Stimulated activated CD4-positive, alpha-beta T cell treated with anti-CD3 and anti-CD28 coated beads, TNF-alpha, amount 100 ng/mL, for 4 hours (primary cell): ENCODE measurements at places on chromosomes 1 and 21.

- no peak for DNase-seq
Observed at GRCh38 chr1:214451596-214451995, 99.8 kb downstream of the PTPN14 start.

DNA sequence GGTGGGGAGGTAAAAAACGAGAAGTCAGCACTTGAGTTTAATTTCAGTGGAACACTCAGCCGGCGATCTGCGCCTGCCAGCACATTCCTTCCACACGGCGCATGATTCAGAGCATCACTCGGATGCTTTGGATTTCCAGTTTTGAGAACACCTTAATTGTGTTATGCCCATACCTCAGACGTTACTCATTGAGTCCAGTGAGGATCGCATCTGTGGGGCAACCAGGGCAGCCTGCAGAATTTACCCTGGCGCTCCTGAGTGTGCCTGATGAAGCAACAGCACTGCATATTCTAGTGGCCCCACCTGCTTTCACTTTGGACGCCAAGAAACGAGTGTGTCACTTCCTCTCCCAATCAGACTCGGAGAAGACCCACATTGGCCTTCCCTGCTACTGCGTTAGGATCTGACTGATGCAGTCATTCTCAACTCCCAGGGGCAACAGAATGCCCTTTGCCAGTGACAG lies 19.9 kb downstream of the FAM89A start:
- no peak for DNase-seq

GRCh38 chr1:8122477-8123407 lies 96.6 kb upstream of the ERRFI1 start:
- DNase-seq = no peak

DNA sequence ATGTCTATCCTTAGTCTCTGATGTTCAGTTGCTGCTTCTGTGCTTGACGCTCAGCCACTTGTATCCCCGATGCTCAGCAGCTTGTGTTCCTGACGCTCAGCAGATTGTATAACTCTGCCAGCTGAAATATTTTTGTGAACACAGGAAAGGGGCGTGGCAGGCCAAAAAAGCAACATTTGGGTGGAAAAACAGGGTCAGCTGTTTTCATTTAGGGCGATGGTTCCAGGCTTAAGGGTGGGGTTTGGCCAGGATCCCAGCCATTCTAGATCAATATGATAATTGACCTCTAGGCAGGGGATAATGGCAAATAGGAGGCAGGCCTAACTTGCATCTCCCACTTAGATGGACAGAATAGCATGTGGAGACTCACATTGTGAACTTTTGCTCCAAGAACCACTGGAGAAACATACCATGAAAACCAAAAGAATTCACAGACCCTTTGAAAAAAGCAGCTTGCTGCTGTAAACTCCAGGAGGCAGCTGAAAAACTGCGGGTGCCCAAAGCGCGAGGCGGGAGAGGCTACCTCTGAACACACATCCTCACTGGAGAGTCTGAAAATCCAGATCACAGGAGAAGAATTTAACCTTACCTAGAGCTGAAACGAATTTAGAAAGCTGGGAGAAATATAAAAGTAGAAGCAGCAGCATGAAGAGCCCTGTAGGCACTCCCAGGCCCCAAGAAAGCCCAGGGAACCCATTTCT lies 58.3 kb downstream of the ZNF648 start:
- no peak for DNase-seq

DNA sequence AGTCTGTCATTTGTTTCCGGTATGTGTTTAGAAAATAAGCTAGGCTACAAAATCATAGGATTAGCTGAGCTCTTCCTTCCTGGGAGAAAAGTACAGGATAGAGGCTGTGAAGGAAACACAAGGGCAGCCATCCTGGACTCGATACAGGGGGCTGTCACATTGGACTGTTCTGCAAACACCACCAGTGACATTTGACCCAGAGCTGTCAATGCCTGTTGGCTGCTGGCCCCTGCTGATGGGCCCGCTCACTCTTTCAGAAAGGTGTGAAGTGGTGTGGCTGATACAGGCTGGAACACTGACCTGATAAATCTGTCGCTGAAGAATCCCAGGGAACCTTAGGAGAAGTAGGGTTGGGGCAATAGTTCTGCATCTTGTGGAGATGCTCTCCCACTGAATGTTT lies 183.1 kb downstream of the RHOU start:
- no peak for DNase-seq

GRCh38 chr1:20168564-20169491 lies 17.1 kb upstream of the UBXN10 start:
- DNase-seq = no peak

GRCh38 chr1:224558904-224559303 lies 57.2 kb upstream of the CNIH3 start:
- no peak for DNase-seq

- DNase-seq = no peak
Observed at GRCh38 chr1:235331401-235331800, 3.0 kb downstream of the GGPS1 start.

GRCh38 chr1:94726981-94727685 lies 93.0 kb upstream of the SLC44A3 start:
- no peak for DNase-seq

GRCh38 chr1:44939061-44939460 lies 47.3 kb downstream of the EIF2B3 start:
- no peak for DNase-seq

DNA sequence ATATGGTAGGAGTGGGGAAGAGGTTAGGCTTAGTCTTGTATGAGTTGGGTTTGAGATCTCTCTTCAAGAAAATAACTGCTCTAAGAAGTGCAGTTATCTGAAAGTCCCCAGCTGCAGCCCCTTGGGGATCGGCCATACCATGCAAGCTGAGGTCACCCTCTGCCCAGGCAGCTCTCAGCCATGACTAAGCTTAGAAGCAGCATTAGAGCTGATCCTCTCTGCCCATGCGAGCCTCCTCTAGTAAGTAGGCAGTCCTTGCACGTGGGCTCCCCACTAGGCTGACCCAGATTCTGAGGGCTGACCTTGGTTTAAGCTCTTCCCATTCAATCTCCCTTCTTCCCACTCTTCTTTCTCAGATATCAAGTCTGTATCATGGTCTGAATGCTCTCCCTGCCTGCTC lies 121.0 kb upstream of the UBE2U start:
- no peak for DNase-seq

- DNase-seq = no peak
Observed at GRCh38 chr1:230255116-230255515, 171.0 kb downstream of the PGBD5 start.

DNA sequence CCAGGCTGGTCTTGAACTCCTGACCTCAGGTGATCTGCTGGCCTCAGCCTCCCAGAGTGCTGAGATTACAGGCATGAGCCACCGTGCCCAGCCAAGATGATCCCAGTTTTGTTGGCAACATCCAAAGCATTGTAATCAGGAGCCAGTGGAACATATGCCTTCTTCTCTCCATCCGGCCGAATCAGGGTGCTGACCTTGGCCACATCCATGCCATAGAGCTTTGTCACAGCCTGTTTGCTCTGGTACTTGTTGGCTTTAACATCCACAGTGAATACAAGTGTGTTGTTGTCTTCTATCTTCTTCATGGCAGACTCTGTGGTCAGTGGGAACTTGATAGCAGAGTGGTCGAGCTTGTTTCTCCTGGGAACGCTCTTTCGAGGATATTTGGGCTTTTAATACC lies 17.1 kb downstream of the TNFRSF8 start:
- DNase-seq = no peak

DNA sequence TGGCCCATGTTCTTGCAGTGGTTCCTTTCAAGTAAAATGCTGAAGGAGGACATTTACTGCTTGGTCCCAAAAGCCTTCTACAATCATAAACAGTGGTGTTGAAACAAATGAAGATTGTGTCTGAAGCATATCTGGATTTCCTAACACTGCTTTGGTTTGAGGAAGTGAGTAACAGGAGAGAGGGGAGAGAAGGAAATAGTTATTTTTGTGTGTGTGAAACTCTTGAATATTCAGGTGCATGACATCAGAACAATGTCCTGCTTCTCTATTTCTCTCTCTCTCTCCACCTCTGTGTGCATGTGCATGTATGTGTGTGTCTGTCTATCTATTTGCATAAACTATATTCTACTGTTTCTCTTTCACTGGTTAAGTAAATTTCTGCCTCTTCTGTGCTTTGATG lies 61.4 kb upstream of the TNFSF18 start:
- no peak for DNase-seq

GRCh38 chr1:226060427-226060826 lies 2.1 kb upstream of the H3-3A start:
- DNase-seq = no peak

GRCh38 chr1:155858800-155859233 lies 550 bp upstream of the SYT11 start:
- no peak for DNase-seq

DNA sequence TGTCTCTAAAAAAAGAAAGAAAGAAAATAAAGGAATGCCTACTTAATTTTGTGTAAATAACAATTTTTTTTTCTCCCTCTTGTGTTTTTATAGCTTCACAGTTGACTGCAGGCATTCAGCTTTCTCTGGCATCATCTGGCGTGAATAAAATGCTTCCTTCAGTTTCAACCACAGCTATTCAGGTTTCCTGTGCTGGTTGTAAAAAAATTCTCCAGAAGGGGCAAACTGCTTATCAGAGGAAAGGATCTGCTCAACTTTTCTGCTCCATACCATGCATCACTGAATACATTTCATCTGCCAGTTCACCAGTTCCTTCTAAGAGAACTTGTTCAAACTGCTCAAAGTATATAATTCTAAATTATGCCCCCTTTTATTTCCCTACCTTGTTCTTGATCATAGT lies 18.0 kb downstream of the ZMYM1 start:
- no peak for DNase-seq

- no peak for DNase-seq
Observed at GRCh38 chr1:35215346-35215745, 22.4 kb upstream of the SFPQ start.

DNA sequence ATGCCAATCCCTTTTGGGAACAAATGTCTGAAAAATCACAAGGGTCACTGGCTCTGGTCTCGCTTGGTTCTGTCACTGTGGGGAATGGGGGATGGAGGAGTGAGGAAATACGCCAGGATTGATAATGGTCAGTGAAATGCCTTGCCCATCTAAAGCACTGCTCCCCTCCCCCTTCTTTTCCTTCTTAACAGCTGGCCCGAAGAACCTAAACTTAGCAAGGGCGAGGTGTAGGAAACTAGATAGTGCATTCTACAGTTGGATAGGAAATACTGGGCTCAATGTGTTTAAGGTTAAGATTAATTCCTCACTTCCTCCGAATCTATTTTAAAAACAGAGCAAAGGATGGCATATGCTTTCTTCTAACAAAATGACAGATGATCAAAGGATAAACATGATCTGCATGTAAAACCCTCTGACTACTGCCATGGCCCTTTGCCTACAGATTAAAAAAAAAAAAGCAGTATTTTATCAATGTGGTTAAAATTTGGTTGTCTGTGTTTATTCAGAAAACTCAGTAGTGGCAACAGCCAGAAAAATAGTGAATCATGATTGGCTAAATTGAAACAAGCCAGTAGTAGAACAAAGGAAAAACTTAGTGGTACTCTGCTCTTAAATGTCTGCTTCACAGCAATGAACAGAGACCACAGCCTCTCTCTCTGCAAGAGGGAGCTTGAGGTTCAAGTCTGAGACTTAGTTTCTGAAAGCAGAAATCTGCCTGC lies 86.1 kb upstream of the VAV3 start:
- DNase-seq = no peak

- no peak for DNase-seq
Observed at GRCh38 chr1:156898161-156898566, 4.6 kb downstream of the PEAR1 start.

GRCh38 chr1:19654886-19655717 lies 9.6 kb upstream of the HTR6 start:
- no peak for DNase-seq

DNA sequence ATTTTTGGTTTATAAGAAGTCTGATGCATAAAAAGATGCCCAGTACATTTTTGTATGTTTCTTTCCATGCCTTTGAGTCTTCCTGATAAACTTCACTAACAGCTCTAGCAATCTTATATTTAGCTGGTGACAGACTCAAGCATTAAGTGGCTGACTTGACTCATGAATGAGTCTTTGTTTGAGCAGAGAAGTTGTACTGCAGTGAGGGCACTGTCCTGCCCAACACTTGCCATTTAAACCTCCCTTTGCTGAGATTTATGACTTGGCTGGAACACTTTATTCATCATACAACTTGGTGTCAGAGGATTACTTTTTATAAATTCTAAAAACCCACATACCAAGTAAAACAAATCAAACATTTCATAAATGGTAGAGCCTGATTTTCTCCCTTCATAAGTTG lies 14.6 kb upstream of the CAMSAP2 start:
- DNase-seq = no peak

DNA sequence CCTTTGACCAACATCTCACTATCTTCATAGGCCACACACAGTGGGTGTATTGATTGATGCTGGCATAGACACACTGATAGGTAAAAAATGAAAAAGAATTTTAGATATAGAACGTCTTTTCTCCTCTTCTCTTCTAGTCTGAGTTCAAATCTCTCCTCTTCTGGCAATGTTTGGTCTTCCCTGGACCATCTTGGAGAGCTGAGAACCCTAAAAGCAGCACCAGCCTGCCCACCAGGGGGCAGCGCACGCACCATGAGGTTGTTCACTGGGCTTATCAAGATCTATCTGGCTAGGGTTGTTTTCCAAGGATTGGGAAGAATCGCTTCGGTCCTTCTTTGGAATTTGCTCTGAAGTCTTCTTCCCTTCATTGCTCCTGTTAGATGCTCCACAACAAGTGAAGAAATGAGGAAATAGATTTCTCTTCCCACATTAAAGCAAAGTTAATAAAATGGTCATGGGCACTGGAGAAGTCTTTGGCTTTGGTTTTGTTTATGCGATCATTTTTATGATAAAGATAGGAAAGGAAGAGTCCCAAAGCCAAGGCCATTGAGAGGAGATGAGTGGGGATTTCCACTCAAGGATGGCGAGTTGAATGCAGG lies 104.0 kb upstream of the OLIG2 start:
- no peak for DNase-seq

- no peak for DNase-seq
Observed at GRCh38 chr1:153550827-153551500, 1.9 kb upstream of the S100A3 start.

DNA sequence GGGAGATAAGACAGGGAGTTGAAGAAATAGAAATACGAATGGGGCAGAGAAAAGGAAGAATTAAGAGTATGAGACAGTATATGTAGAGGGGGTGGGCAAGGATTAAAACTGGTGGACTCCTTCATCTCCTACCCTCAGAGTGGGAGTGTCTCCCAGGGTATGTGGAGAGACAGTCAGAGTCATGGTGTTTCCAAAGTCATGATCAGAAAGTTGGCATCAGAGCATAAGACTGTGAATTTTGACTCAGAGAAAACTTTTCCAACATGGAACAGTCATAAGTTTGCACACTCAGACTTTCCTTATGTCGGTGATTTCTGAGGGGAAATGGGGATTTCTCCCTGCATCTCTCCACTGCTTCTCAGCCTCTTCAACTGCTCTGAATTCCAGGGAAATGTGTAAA lies 2.4 kb downstream of the CD84 start:
- no peak for DNase-seq

- no peak for DNase-seq
Observed at GRCh38 chr1:206744683-206745082, 25.9 kb upstream of the IL19 start.

- DNase-seq = no peak
Observed at GRCh38 chr1:232788235-232788872, 16.9 kb upstream of the MAP10 start.

GRCh38 chr1:185807275-185807674 lies 73.1 kb downstream of the HMCN1 start:
- no peak for DNase-seq

- DNase-seq = no peak
Observed at GRCh38 chr1:23673086-23673813, 18.4 kb upstream of the RPL11 start.
